H1 (cell line): ENCODE measurements at places on chromosomes 2 and 18.

DNA sequence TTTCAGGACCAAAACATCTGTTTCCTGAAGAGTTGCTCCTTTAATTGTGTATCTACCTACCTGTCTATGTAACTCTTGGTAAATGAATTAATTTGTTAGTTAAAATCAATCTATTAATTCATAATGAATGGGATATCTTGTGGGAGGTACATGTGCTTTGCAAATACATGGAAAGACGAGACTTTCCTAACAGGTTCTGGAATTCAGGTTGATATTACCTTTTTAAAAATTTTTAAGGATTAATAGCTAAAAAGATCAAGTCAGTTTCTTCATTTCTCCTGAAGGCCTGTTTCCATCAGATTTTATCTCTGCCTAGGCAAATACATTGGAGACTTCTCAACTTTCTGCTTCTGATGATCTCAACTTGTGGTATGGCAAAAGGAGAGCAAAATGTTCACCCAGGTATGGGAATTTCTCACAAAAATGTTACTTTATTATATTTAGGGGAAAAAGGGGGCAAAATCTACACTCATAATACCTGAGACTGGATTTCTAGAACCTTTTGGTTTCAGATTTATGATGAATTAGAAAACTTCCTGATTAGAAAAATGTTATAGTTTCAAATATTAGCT, 7.4 kb downstream of the TFPI start:
- H3K27me3 ChIP-seq, result no peaks in the 10 kb centered on the region
- no peak for DNase-seq
- H3K4me3 ChIP-seq, result no peak overlapping the region
- H3K4me1 ChIP-seq, result no peaks in the 10 kb centered on the region

DNA sequence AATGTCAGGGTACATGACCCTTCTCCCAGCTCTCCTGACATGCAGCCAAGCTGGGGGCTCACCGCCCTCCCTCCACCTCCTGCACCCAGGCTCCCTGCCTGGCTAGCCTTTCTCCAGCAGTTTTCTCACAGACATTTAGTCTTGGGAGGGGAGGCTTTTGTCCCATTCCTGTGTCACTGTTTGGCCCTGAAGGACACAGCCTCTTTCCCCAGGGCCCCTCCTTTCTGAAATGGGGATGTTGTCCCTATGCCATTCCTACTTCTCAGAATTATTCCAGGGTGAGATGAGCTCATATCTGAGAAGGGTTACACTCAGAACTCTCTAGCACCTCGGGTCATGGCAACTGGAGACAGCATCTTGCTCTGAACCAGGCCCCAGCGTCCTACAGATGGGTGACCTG, 47.3 kb upstream of the MRPL33 start:
- no peak for DNase-seq
- H3K27me3 ChIP-seq, result no peaks in the 10 kb centered on the region
- H3K4me1 ChIP-seq, result peaks cover 11% of the 10 kb centered on the region

- no peaks in the 10 kb centered on the region for H3K27me3 ChIP-seq
- H3K4me3 ChIP-seq, result no peak overlapping the region
- H3K36me3 ChIP-seq, result no peaks in the 10 kb centered on the region
- no peaks in the 10 kb centered on the region; the same call in 1 of the 2 replicates for H3K4me1 ChIP-seq
- H3K27ac ChIP-seq, result no peak overlapping the region
- DNase-seq, result no peak
These were observed 20.6 kb upstream of the ANKRD62 start for GRCh38 chr18:12072996-12073395.

DNA sequence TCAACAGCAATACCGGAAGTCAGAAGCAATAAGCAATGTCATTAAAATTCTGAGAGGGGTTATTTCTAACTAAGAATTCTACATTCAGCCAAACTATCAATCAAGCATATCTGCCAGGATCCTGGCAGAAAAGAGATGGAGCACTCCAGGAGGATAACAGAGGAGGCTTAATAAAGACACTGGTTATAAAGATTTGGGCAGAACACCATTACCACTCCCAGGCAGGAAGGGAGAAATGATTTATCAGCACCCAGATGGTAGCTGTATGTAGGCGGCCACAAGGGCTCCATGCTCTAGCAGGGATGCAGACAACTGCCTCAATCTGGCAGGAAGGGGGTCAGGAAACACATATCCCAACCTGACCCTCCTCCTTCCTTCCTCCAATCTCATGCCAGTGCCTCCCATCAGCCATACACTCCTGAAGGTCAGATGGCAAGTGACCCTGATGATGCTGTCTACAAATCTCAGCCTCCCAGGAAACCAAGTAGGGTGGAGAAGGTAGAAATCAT, 20.5 kb upstream of the TNFAIP6 start:
- H3K4me3 ChIP-seq, result no peak overlapping the region
- no peak overlapping the region for H3K27ac ChIP-seq
- no peaks in the 10 kb centered on the region; the same call in 1 of the 2 replicates for H3K4me1 ChIP-seq
- H3K27me3 ChIP-seq, result no peaks in the 10 kb centered on the region
- no peak for DNase-seq

DNA sequence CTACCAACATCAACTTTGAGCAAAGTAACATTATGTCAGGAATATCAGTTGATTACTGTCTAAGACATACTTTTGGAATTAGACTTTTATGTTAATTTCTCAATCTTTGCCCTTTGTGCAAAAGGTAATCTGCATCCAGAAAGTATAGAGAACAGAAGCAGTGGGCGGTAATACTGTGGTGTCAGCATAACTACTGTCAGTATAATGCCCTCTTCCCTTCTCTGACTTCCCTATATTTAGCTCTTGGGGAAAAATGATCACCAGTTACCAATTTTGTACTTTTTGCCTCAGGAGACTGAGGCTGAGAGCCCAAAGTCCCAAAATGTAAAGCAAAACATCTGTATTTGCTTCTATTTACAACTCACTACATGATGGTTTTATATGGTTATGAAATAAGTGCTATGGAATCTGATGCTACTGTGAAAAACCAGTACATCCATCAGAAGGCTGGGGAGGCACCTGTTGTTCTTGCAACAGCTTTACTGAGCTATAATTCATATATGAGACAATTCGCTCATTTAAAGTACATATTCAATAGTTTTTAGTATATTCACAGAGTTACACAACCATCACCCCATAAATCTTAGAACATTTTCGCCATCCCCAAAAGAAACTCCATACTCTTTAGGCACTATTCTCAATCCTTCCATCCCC, 51.3 kb upstream of the CD302 start:
- no peaks in the 10 kb centered on the region for H3K4me1 ChIP-seq
- no peaks in the 10 kb centered on the region for H3K27me3 ChIP-seq
- DNase-seq, result no peak
- no peak overlapping the region for H3K27ac ChIP-seq
- H3K4me3 ChIP-seq, result no peak overlapping the region
- H3K36me3 ChIP-seq, result no peaks in the 10 kb centered on the region

- H3K4me1 ChIP-seq, result no peaks in the 10 kb centered on the region
- no peak for DNase-seq
- H3K4me3 ChIP-seq, result no peak overlapping the region
- no peaks in the 10 kb centered on the region for H3K36me3 ChIP-seq
- no peaks in the 10 kb centered on the region for H3K27me3 ChIP-seq
These were observed 93.9 kb downstream of the ZNF804A start for GRCh38 chr2:184692141-184692734.

DNA sequence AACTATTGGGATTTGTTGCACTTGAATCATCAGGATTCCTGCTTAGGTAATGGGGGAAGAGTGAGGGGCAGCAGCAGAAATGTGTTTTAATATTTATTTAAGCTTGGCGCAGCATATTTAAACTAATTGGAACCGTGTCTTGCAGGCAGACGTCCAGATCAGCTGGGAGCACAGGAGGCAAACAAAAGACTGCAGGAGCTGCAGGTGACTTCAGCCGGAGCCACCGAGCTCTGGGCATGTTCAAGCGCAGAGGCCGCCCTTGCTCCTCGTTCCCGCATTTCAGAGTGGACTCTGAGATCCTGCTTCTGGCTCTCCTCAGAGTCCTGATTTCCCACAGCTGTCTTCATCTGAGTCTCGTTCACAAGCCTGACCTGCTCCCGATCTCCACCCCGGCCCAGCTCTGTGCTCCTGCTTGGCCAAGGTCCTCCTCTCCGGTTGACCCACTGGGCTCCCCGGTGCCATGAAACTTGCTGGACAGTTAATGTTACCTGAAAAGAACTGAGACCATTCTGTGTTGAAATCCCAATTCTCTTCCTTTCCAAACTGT, 475.5 kb downstream of the SOX11 start:
- H3K4me1 ChIP-seq, result no peaks in the 10 kb centered on the region; the same call in 1 of the 2 replicates
- no peaks in the 10 kb centered on the region for H3K36me3 ChIP-seq
- no peak for DNase-seq
- H3K27ac ChIP-seq, result no peak overlapping the region
- H3K4me3 ChIP-seq, result no peak overlapping the region

GRCh38 chr2:156526950-156527636, 90.9 kb downstream of the GPD2 start:
- H3K36me3 ChIP-seq, result no peaks in the 10 kb centered on the region
- no peaks in the 10 kb centered on the region for H3K27me3 ChIP-seq
- no peak overlapping the region for H3K4me3 ChIP-seq

DNA sequence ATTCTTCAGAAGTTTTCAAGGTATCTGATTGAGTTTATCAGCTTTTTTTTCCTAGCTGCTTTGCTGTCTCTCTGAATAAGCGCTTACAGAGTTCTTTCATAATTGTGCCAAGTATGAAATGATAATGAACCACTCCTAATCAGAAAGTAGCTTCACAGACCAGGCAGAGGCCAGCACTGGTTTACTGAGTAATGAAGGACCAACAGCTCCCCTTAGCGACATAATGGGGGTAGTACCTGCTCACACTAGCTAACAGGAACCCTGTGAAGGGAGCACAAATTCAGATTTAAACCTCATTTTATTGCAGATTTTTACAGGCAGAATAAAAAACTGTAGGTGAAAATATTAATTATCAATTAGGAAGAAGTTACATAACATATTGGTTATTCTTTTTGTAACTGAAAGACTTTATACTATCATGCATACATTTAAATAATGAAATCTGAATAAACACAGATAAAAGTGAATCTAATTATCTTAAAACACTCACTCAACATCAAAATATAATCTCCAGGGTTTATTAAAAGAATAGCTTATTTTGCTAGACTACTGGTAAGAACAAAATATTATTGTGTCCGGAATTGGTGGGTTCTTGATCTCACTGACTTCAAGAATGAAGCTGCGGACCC, 53.7 kb upstream of the LRRC30 start:
- DNase-seq, result no peak
- no peaks in the 10 kb centered on the region for H3K4me1 ChIP-seq
- no peak overlapping the region for H3K27ac ChIP-seq
- no peaks in the 10 kb centered on the region for H3K27me3 ChIP-seq

DNA sequence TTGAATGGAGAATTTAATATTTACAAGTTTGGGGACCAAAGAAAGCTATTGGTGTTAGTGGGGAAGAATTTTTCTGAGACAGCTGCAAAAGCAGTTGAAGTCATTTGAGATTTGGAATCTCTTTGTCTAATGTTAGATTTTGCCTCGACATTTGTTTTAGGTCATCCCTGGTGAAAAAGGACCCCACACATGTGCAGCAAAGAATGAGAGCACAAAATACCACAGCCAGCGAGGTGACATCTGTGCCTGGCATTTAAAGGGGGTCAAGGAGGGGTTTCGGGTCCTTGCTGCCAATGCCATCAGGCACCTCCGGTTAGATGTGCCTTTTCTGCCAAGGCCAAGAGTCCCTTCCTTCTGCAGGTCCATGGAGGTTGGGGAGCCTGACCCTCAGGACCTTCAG, 173.3 kb downstream of the TRIB2 start:
- no peak for DNase-seq

GRCh38 chr2:234187646-234188174, 137.2 kb downstream of the SPP2 start:
- no peak overlapping the region for H3K4me3 ChIP-seq
- no peaks in the 10 kb centered on the region for H3K27me3 ChIP-seq
- H3K27ac ChIP-seq, result no peak overlapping the region
- DNase-seq, result no peak
- H3K36me3 ChIP-seq, result no peaks in the 10 kb centered on the region

DNA sequence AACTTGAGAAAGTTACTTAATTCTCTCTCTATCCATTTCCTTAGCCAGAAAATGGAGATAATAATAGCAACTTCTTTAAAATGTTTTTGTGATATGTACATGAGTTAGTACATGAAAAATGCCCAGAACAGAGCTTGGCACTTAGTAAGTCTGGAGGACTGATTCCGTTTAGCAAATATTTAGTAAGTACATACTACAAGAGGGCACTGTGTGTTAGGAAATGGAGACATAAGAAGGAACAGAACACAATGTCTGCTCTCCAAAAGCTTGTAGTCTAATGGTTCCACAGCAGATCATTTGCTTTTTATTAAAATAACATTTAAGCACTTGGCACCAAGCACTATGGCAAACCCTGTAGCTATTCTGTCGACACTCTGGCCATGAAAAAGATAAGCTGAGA, 47.5 kb upstream of the CDH20 start:
- peaks cover 5% of the 10 kb centered on the region; the same call in 1 of the 2 replicates for H3K4me1 ChIP-seq
- no peaks in the 10 kb centered on the region for H3K36me3 ChIP-seq
- H3K27me3 ChIP-seq, result no peaks in the 10 kb centered on the region

DNA sequence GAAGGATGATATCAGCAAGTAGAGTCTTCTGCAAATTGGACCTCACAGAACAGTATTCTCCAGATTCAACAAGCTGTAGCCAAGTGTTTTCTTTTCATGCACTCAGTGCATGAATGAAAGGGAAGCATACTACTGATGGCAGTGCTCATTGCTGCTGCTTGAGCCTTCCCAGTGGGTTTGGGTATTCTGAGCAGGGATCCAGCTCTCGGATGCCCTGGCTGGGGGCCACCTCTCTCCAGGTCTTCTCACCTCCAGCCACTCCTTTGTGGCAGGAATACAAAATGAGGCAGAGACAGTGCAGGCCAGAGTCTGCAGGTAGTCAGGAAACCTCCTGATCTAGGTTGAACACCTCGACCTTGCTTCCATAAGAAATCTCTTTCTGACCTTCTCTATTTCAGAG, 390.4 kb upstream of the CELF4 start:
- H3K27ac ChIP-seq, result no peak overlapping the region
- no peak overlapping the region for H3K4me3 ChIP-seq
- H3K36me3 ChIP-seq, result no peaks in the 10 kb centered on the region
- H3K27me3 ChIP-seq, result no peaks in the 10 kb centered on the region

DNA sequence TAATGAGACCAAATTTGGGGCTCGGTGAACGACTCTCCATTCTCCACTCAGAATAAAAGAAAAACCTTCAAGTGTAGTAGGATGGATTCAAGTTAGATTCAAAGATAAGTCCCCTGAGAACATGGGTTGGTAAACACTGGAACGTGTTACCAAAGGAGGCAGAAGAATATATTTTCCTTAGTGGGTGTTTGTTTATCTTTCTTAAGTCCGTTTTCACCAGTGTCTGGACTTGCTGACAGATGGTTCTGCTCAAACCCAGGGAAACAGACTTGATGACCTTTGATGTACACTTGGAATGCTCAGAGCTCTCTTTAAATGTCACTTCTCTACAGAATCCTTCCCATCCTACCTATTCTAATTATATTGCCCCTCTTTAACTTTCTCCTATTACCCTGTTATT, 310.3 kb upstream of the ZNF521 start:
- H3K36me3 ChIP-seq, result no peaks in the 10 kb centered on the region
- H3K4me1 ChIP-seq, result no peaks in the 10 kb centered on the region
- DNase-seq, result no peak
- no peak overlapping the region for H3K4me3 ChIP-seq
- no peak overlapping the region for H3K27ac ChIP-seq
- no peaks in the 10 kb centered on the region for H3K27me3 ChIP-seq
